Activated CD4-positive, alpha-beta T cell treated with anti-CD3 and anti-CD28 coated beads, Interleukin-2, amount 50 U/mL, for 24 hours (primary cell): ENCODE measurements at places on chromosomes 1 and 21.

GRCh38 chr1:21499283-21499950 is 9.8 kb upstream of the ALPL start:
- no peak for DNase-seq

- no peak for DNase-seq
Measured at GRCh38 chr21:26148840-26149354, 21.7 kb downstream of the APP start.

DNA sequence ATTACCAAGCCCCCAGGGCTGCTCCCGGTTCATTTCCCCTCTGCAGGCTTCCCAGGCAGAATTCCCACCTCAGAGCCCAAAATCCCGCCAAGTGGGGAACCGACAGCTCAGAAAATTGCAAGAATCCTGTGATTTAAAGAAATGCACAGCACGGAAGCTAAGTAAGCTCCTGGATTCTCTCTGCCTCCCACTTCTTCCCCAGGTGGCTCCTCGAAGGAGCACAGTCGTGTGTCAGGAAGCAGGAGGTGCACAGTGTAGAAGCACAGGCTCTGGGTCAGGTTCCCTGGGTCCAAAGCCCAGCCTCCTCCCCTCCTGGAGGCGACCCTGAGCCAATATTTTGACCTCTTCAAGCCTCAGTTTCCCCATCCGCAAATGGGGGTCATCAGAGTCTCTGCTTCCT is 74.7 kb downstream of the FBXO2 start:
- DNase-seq: no peak

DNA sequence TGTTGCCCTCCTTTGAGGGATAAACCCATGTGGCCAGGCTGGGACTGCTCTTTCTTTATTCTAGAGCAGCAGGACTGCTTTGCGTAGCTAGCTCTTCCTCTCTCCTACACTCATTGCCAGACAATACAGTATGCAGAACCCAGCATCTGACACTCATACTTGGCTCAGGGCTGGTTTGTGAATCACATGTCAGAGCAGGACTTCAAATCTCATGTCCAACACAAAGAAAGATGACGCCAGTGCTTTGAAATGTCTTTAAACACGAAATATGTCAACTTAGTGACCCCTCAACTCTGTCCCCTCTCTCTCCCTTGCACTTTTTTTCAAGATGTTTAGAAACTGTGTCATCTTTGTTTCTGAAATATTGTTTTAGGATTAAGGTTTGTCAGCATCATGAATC is 135.0 kb downstream of the TGFB2 start:
- no peak for DNase-seq

- no peak for DNase-seq
Measured at GRCh38 chr1:99964806-99965205, 5.0 kb upstream of the SLC35A3 start.

DNA sequence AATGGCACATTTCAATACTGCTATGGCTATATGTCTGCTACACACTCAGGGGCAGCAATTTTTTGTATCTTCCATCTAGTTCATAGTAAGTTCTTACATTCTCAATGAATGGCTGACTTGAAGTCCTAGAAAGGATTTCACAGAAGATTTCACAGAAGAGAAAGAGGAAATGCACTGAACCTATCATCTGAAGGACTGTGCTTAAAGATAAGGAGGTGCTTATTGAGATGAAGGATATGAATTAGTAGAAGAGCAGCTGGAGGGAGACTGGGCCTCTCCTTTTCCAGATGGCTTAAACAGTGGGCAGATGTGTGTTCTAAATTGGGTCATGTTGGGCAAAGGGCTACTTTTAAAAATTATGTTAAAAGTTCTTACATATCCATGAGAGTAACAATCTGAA is 14.6 kb downstream of the ADAR start:
- DNase-seq: no peak

DNA sequence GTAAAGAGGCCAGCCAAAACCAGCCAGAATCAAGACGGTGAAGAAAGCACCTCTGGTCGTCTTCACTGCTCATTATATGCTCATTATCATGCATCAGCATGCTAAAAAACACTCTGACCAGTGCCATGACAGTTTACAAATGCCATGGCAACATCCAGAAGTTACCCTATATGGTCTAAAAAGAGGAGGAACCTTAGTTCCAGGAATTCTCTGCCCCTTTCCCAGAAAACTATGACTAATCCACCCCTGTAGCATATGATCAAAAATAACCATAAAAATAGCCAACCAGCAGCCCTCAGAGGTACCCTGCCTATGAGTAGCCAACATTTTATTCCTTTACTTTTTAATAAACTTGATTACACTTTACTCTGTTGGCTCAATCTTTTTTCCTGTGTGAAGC is 34.2 kb upstream of the PBX1 start:
- DNase-seq: no peak

DNA sequence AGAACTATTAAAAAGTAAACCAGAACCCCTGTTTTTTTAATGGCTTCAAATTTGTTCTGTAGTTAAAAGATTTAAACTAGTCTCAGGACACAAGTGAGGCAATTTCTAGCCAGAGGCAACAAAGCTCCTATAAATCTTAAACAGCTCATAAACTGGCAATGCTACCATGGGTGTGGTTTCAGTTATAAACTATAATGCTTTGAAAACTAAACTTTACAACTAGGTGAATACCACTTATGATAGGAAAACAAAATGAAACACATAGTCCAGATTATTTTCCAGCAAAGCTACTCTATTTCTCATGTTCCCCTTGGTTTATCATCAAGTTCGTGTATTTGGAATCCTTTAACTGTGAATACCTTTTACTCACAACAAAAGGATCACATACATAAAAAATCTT is 282.5 kb downstream of the VAV3 start:
- DNase-seq: no peak

DNA sequence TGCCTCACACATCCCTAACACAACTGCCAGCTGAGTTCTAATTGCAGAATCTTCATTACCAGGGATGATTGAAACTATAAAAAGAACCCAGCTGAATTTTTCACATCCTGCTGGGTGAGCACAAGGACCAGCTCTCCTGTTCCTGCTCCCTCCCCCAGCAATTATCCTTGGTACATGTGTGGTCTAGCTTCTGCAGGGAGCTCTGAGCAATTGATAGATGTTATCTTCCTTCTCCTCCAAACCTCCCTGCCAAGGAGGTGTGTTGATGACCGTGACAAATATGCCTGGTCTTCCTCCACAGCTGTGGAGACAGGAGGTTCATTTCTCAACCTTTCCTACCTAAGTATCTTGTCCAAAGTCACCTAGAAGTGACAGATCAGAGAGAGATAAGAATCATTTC is 65.3 kb upstream of the MAN1A2 start:
- no peak for DNase-seq

- DNase-seq: peak; percentile 9
Measured at GRCh38 chr1:201282931-201283829, at the start of gene PKP1. Gene PKP1 (plus strand): TSS chr1:201283506. CDS start chr1:201283703, 197 bp downstream.
